ENCODE measurements at places on chromosomes 2 and 18.

DNA sequence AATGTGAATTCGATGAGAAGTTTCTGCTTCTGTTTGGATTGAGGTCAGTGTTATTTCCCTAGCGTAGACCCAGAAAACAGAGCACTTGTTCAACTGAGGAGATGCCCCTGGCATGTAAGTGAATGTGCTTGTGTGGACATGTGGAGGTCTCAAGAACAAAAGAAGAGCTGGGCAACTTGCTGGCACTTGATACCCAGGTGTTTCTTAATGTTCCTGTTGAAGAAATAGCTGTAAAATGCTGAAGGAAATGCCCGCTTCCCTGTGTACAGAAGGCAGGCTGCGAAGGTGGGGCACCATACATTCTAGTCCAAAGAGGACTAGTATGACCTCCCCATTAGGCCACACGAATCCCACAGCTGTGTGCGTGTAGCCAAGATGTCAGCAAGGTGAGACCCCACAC is 9.8 kb upstream of the LBH start:
- no peak for DNase-seq

DNA sequence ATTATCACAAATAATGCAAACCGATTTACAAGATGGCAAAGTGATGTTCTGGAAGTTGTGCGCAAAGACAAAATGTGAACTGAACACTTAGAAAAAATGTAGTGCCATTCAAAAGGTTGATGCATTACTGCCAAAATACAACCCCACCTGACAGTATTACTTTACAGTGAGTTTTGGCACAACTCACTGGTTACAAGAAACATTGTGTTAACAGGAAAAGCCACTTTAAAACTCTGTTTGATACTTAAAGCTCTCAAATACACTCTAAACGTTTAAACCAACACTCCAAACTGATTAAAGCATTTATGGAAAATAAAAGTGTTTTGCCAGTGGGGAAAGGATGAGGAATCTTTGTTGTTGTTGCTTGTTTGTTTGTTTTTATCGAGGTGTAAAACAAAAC is 173.4 kb upstream of the SATB2 start:
- DNase-seq, result no peak

DNA sequence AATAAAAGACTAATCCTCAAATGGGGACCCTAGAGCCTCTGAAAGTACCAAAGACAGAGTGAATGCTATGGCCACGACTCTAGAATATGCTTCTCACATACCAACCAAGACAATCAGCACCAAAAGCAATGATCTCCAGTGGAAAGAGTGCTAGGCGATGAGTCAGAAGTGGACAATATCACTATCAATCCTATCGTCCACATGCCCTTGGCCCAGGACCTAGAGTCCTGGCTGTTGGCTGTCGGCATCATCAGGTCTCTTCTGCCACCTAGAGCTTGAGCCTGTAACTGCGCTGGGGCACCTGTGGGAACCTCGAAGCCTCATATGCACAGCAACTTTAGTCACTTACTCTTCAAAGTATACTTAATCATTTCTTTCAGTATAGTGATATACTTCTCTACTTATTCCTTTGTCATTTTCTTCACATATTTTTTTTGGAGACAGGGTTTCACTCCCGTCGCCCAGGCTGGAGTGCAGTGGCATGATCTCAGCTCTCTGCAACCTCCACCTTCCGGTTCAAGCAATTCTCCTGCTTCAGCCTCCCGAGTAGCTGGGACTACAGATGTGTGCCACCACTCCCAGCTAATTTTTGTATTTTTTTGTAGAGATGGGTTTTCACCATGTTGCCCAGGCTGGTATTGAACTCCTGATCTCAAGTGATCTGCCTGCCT is 29.7 kb downstream of the NOL10 start:
- DNase-seq, result no peak

GRCh38 chr2:10688921-10689807 is 611 bp downstream of the NOL10 start:
- DNase-seq, result no peak

- no peak for DNase-seq
Measured at GRCh38 chr18:13390711-13391110, 172.2 kb downstream of the LDLRAD4 start.

GRCh38 chr2:174574657-174575056 is 22.9 kb downstream of the WIPF1 start:
- DNase-seq, result no peak

DNA sequence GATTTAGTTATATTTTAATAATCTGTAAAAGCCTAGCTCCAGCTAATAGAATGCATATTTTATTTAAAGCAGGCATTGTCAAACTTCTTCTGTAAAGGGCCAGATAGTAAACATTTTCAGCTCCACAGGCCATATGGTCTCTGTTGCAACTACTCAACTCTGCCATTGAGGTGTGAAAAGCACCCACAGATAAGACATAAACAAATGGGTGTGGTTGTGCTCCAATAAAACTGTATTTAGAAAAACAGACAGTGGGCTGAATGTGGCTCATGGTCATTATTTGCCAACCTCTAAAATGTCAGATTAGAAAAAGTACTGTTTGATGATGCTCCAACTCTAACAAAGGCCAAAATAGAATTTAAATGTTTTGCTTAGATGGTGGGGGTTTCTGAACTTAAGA is 519.9 kb downstream of the RNF144A start:
- DNase-seq, result no peak
